ENCODE measurements at places on chromosomes 5 and 9.

GRCh38 chr5:131224387-131225201, 39.3 kb upstream of the CDC42SE2 start:
- DNase-seq = no peak

- no peak for DNase-seq
These were observed 502.7 kb downstream of the TLE4 start for GRCh38 chr9:80074439-80074838.

- no peak for DNase-seq
These were observed 53.2 kb downstream of the MVB12B start for GRCh38 chr9:126379661-126380360.

DNA sequence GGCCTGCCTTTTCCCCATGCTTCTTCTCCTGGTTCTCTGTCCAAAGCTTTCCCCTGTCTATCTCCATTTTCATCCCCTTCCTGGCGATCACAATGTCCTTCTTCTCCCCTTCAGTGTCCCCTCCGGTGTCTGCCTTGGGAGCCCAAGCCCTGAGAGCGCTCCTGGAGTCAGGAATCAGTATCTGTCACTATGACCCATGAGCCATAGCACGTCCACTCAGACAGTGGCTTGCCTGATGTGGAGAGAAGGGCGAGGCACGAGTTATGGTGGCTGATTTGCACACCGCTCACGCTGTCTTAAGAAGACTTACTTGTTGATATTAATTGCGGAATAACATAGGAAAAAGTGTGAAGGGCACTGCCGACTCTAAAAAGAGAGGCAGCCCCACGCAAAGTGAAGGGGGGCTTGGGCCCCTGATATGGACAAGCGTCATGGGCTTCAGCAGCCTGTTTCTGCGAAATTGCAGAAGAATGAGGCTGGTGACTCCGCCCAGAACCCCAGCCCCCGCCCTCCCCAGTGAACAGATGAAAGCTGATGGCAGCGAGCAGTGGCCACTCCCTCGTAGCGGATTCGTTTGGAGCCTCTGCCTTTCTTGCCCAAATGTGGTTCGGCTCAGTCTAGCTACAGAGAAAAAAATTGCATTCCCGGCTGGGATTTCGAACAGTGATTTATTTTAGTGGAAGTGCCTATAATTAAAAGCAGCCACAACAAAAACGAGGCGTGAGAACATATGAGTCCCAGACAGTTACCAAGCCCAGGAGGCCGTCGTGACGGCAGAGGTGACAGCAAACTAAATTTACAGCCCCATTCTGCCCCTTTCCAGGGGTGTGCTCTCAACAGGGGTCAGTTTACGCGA, 149.8 kb downstream of the ICE1 start:
- no peak for DNase-seq

- DNase-seq = no peak
These were observed 210.0 kb upstream of the PAPPA start for GRCh38 chr9:115943431-115944165.

- DNase-seq = no peak
These were observed 16.5 kb downstream of the FGF18 start for GRCh38 chr5:171435908-171436307.

GRCh38 chr5:7478459-7478858, 82.5 kb downstream of the ADCY2 start:
- DNase-seq = no peak

DNA sequence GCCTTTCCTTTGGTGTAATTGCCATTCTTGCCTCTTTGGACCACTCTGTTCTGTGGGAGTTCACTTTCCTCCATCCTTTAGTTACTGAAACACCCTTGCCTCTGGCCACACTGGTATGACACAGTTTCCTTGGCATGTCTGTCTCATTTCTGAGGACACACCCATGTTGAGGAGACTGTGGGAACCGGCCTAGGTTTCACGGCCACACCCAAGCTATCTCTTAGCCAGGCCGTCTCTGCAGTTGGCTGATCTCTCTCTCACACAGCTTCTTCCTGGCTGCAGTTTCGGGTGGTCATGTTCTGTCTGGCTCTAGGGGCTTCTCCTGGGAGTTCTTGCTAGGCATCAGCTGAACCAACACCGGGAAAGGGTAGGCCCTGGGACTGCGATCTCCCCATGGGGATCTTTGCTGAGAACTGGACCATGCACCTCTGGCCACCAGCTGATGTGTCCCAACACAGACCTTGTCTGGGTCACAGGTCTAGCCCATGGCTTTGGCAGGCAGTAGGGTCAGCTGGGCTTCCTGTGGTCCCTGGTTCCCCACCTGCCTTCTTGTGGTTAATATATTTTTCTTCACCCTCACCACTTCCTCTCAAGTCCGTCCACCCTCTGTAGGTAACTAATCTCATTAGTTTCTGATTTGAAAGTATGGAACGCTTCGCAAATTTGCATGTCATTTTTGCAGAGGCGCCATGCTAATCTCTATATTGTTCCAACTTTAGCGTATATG, 24.9 kb downstream of the ARHGEF37 start:
- no peak for DNase-seq

GRCh38 chr5:179765400-179765799, 28.4 kb upstream of the LTC4S start:
- no peak for DNase-seq

DNA sequence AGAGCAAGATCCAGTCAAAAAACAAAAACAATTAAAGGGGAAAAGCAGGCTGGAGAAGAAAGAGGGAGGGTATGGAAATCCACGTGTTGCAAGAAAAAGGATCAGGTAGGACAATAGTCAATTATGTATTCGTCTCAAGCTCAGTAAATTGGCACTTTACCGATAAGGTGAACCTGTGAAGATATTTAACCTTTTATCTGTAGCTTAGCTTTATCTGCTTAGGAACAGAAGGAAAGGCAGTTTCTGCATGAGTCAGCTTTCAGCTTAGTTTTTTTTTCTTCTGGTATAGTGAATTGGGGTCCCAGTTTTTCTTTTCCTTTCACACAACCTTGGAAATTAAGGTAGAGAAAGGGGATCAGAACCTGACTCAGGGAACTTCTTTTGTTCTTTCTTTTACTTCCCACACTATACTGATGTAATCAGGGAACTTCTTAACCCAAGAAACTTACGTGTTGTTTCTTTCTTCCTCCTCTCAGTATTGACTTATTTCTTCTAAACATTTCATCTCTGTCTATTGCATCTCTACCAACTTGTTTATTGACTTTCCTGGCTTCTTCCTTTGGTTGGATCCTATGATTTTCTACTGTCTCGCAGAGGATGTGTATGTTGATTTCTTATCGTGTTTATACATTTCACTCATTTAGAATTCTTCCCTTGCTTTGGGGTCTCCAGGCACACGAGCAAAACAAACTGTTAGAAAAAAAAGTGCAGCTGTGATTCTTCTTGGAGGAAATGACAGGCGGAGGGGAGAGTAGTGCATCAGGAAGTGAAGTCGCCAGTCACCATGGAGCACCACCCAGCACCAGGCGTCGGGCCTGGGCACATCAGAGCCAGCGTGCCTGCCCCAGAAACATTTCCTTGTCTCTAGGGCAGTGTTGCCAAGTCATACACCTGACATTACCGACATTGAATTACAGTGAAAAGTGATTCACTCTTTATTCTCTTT, 123.0 kb upstream of the LHFPL2 start:
- DNase-seq = no peak

DNA sequence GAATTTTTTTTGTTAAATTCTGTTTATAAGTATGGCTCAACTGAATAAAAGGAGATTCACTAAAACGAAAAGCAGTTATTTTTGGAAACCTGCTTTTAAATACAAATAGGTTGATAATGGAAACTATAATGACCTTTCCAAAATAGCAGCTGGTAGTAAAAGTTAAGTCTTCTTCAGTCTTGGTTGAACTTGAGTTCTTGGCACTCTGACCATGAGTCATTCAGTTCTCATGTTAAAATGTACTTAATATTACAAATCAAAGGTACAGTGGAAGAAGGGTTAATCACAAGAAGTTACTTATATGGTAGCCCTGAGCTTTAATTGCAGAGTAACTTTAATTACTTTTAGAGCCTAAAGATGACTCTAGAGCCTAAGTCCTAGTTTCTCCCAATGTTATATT, 62.1 kb downstream of the KLF9 start:
- DNase-seq = no peak

- no peak for DNase-seq
These were observed 84.3 kb downstream of the SIL1 start for GRCh38 chr5:139113892-139114291.
